ENCODE measurements at places on chromosomes 1 and 21. TPM values are rescaled to one million over a fixed set of nuclear protein-coding genes. Genes with fewer than 3 reads are reported as not detected.

FAM177B gene
- total RNA-seq = 4.1 TPM

DNAH14 gene
- 33.2 TPM for total RNA-seq

KMO gene
- total RNA-seq = not detected

UTS2 gene
- total RNA-seq = 0.73 TPM

MROH7 gene
- 15.1 TPM for total RNA-seq

PTPRU gene
- 7.0 TPM for total RNA-seq

PRR9 gene
- not detected for total RNA-seq

NT5C1A gene
- not detected for total RNA-seq

UBE4B gene
- total RNA-seq = 82.9 TPM

PDPN gene
- total RNA-seq = not detected

GRCh38 chr1:110281363-110282290 lies 57.5 kb upstream of the RBM15 start:
- no peak overlapping the region for H3K4me3 ChIP-seq
- no peaks in the 10 kb centered on the region for H3K27me3 ChIP-seq
- DNase-seq = no peak
- no peak overlapping the region for H3K27ac ChIP-seq
- H3K36me3 ChIP-seq = no peaks in the 10 kb centered on the region

DNA sequence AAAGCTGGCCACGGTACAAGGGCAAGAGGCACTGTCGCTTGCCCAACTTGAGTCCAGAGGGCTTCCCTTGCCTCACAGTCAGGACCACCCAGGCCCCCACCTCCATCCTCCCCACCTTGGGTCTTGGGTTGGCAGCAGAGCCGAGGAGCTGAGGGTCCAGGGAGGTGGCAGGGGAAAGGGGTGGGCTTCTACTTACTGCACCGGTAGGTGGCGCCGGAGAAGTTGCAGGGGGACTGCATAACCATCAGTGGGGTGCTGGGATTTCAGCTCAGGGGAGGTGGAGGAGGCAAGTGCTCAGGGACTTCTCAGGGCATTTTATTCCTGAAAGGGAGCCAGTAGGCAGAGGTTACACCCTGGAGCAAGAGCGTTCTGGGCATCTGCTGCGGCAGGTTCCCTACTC lies 44.0 kb downstream of the TRIM62 start:
- peaks cover 13% of the 10 kb centered on the region for H3K4me1 ChIP-seq
- DNase-seq = peak; percentile 79
- no peak overlapping the region for H3K4me3 ChIP-seq
- H3K36me3 ChIP-seq = no peaks in the 10 kb centered on the region
- H3K27ac ChIP-seq = no peak overlapping the region

DNA sequence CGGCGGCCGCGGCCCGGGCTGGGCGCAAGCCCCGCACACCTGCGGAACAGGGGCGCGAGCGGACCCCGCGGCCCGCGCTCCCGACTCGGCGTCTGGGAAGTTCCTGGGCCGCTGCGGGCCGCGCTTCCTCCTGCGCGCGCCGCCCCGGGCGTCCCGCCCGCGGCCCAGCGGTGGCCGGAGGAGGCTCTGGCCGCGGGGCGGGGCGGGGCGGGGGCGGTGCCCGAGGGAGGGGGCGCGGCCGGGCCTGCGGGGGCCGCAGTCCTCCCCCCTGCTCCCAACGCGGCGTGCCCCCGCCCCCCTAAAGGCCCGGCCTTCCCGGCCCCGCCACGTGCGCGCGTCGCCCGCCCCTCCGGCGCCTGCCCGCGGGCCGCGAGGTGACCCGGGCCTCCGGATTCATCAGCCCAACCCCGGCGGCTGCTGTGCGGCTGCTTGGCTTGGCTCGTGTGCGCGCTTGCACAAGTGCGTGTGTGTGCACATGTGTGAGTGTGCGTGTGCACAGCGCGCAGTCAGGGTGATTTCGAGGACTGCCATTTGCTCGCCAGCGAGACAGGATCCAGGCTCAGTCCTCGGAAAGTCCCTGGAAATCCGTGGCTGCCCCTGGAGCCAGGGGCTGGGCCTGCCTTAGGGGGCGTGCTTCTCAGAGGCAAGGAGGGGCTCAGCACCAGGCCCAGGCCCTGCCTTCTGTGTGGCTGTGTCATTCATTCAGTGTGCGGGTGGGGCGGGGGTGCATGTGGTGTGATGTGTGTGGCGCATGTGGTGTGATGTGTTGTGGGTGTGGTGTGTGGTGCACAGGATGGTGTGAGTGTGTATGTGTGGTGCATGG lies at the start of gene C2CD2:
Gene C2CD2, minus strand, starts transcription at position 188 of the 823 bp plus-strand sequence. CDS start 370 bp downstream, outside the sequence.
- peak within 1 kb of the TSS; percentile 77 for H3K27ac ChIP-seq
- peak within 1 kb of the TSS; percentile 61 for H3K4me3 ChIP-seq
- DNase-seq = peak; percentile 91
- H3K36me3 ChIP-seq = no peaks in the 10 kb centered on the region
- no peaks in the 10 kb centered on the region for H3K27me3 ChIP-seq

- peaks cover 24% of the 10 kb centered on the region for H3K4me1 ChIP-seq
- peak overlapping the region; percentile 63 for H3K4me3 ChIP-seq
- peaks cover 48% of the 10 kb centered on the region for H3K27me3 ChIP-seq
- peak; percentile 95 for DNase-seq
- peak overlapping the region; percentile 92 for H3K27ac ChIP-seq
These were observed 409 bp upstream of the HOOK1 start for GRCh38 chr1:59814180-59814900.

- no peak overlapping the region for H3K27ac ChIP-seq
- H3K36me3 ChIP-seq = no peaks in the 10 kb centered on the region
- DNase-seq = no peak
These were observed 9.3 kb upstream of the SERBP1 start for GRCh38 chr1:67439277-67440029.

GRCh38 chr1:233907151-233907550 lies 2.7 kb downstream of the SLC35F3 start:
- H3K27me3 ChIP-seq = peaks cover 14% of the 10 kb centered on the region
- H3K4me3 ChIP-seq = no peak overlapping the region
- no peaks in the 10 kb centered on the region for H3K36me3 ChIP-seq
- H3K27ac ChIP-seq = no peak overlapping the region
- DNase-seq = peak; percentile 5

DNA sequence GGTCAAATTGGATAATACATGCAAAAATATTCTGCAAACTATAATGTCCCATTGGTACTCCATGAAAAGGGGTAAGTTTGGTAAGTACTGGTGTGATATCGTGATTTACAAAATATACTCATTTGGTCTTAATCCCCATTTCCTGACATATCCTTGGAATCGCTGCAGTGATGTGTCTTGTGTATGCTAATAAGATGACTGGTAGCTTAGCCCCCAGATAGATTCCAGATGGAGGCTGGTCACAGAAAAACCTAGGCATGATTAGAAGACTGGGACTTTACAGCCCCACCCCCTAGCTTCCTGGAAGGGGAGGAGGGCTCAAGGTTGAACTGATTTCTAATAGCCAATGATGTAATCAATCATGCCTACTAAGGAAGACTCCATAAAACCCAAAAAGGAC lies 3.0 kb downstream of the VAMP4 start:
- H3K27me3 ChIP-seq = no peaks in the 10 kb centered on the region
- H3K36me3 ChIP-seq = peaks cover 32% of the 10 kb centered on the region
- no peak overlapping the region for H3K27ac ChIP-seq
- peaks cover 35% of the 10 kb centered on the region for H3K4me1 ChIP-seq
- no peak for DNase-seq

DNA sequence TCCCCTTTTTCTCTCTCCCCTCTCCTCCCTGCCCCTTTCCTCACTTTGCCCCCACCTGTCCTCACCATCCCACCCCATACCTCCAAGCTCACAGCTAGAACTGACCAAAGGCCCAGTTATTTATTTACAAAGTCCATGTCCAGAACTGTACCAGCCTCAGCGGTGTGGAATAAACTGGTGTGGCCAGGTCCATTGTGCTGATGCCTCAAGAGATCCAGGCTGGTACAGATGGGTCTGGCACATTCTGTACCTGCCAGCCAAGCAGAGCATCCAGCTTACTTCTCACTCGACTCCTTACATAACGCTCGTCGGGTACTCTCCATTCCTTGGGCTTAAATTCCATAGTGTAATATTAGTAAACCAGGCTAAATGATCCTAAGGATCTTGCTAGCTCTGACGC lies 11.8 kb downstream of the PDZK1IP1 start:
- H3K36me3 ChIP-seq = no peaks in the 10 kb centered on the region
- H3K4me1 ChIP-seq = peaks cover 47% of the 10 kb centered on the region
- no peak overlapping the region for H3K27ac ChIP-seq
- DNase-seq = no peak

GRCh38 chr21:33386222-33386784 lies 16.9 kb upstream of the IFNGR2 start:
- H3K36me3 ChIP-seq = no peaks in the 10 kb centered on the region
- peaks cover 16% of the 10 kb centered on the region for H3K4me1 ChIP-seq
- DNase-seq = no peak
- peaks cover 8% of the 10 kb centered on the region for H3K27me3 ChIP-seq
- H3K27ac ChIP-seq = no peak overlapping the region
- no peak overlapping the region for H3K4me3 ChIP-seq

- H3K27ac ChIP-seq = no peak overlapping the region
- H3K36me3 ChIP-seq = peaks cover 63% of the 10 kb centered on the region
- no peaks in the 10 kb centered on the region for H3K27me3 ChIP-seq
- H3K4me3 ChIP-seq = no peak overlapping the region
These were observed 6.7 kb downstream of the SLFNL1 start for GRCh38 chr1:41014871-41015270.

- no peak for DNase-seq
- no peaks in the 10 kb centered on the region for H3K36me3 ChIP-seq
These were observed 42.6 kb downstream of the FAF1 start for GRCh38 chr1:50917138-50918137.

GRCh38 chr21:37658817-37659458 lies 257.3 kb downstream of the KCNJ6 start:
- H3K27ac ChIP-seq = peak overlapping the region; percentile 78
- no peaks in the 10 kb centered on the region for H3K27me3 ChIP-seq
- DNase-seq = no peak
- H3K36me3 ChIP-seq = no peaks in the 10 kb centered on the region
- no peak overlapping the region for H3K4me3 ChIP-seq
- H3K4me1 ChIP-seq = peaks cover 27% of the 10 kb centered on the region

DNA sequence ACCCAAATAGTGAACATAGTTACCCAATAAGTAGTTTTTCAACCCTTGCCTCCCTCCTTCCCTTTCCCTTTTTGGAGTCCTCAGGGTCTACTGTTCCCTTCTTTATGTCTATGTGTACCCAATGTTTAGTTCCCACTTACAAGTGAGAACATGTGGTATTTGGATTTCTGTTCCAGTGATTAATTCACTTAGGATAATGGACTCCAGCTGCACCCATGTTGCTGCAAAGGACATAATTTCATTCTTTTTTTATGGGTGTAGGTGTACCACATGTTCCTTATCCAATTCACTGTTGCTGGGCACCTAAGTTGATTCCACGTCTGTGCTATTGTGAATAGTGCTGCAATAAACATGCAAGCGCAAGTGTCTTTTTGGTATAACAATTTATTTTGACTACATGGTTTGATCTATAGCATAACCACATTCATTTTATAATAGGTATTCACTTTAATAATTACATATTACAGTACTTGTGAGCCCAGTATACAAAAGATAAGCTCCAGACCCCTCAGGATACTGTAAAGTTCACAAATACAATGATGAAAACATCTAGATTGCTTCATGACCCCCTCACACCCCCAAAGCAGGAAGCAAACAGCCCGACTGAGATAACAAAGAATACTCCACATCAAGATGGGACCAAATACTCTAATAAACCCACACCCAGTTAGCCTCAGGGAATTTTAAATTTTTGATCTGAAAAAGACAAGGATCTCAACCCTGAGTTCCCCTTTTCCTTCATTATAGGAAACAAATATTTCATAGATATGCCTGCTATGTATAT lies 45.3 kb downstream of the PUM1 start:
- H3K4me1 ChIP-seq = peaks cover 90% of the 10 kb centered on the region
- no peak overlapping the region for H3K4me3 ChIP-seq
- no peak overlapping the region for H3K27ac ChIP-seq
- no peaks in the 10 kb centered on the region for H3K27me3 ChIP-seq
- peak; percentile 47 for DNase-seq

GRCh38 chr1:211305044-211305443 lies 21.6 kb upstream of the TRAF5 start:
- H3K36me3 ChIP-seq = peaks cover 59% of the 10 kb centered on the region

Data from stomach (tissue), 19 donors.